Caco-2 (cell line): ENCODE measurements at places on chromosomes 1 and 21.

DNA sequence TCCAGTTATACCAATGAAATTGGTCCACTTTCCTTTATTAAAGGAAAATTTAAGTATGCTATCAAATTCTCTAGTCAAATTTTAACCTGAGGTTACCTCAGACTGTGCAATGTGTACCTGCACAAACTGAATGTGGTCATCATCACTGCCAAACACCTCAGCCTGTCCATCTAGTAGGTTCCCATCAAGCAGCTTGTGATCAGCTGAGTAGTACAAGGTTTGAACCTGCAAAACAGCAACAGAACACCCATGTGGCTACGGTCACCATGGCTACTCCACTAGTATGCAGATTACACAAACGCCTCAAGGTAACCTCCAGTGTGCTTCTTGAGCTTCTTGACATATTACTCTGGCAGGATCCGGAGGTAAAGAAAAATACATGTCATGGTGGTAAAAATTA is 11.6 kb downstream of the IVNS1ABP start:
- no peak for DNase-seq

DNA sequence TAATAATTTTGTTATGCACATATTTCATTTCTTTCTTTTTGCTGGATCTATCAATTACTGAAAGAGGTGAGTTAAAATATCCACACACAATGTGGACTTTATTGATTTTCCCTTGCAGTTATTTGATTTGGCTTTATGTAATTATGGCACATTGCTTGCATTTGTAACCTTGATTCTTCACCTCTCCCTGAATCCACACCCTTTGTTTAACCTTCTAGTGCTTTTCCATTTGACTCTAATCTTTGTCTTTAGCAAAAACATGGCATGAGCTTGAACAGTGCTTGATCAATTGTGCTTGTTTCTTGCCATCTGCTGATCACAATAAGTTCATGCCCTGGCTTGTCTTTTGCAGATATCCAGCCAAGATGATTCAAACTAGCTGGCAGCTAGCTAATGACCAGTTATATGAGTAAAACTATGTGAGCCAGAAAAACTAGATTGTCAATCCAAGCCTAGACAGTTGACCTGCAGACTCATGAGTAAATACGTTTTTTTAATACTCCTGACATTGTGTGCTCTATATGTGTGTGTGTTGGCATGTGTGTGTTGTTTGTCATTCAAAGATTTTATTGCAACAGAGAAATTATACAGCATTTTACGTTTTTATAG is 899.2 kb downstream of the NCAM2 start:
- DNase-seq: no peak

DNA sequence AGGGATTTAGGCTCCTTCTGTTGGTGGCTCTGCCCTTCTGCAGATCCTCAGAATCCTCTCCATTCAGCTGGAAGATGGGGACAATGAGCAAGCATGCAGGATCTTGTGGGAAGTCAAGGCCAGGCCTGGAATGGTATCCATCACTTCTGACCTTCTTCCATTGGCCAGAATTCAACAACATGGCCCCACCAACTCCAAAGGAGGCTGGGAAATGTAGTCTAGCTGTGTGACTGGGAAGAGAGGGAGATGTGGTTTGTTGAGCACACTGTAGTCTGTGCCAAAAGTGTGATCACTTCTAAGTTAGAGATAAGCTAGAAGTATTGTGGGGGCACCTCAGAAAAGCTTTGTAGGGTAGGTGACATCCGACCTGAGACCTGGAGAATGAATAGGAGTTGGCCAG is 60.4 kb upstream of the WNT4 start:
- DNase-seq: peak; percentile 9

GRCh38 chr1:70382682-70383081 is 28.2 kb upstream of the ANKRD13C start:
- DNase-seq: no peak

DNA sequence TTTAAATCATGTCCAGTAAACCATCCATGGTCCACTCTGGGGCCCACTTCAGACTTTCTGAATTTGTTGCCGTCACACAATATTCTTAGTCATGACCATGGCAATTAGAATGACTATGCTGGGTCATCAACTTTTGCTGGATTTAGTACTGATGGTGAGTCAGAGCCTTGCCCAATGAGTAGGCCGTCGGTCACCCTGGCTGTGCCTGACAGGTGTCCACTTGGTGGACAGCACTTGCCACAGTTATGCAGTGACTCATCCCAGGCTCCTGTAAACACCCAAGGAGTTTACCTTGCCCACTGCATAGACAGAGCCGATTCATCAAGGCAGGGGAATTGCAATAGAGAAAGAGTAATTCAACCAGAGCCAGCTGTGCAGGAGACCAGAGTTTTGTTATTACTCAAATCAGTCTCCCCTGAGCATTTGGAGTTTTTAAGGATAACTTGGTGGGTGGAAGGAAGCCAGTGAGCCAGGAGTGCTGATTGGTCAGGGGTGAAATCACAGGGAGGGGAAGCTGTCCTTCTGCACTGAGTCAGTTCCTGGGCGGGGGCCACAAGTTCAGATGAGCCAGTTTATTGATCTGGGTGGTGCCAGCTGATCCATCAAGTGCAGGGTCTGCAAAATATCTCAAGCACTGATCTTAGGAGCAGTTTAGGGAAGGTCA is 333.8 kb downstream of the PTPRU start:
- no peak for DNase-seq

DNA sequence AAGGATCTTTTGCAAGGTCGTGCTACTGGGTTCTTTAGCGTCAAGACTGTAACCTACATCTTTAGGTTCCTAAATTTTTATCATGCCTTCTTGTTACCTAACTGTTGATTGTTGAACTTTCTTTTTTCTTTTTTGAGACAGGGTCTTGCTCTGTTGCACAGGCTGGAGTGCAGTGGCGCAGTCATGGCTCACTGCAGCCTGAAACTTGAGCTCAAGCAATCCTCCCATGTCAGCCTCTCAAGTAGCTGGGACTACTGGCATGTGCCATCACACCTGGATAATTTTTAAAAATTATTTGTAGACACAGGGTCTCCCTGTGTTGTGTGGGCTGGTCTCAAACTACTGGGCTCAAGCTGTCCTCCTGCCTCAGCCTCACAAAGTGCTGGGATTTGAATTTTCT is 52.9 kb downstream of the NFIA start:
- DNase-seq: no peak

- DNase-seq: no peak
Measured at GRCh38 chr1:94401206-94401605, 17.0 kb upstream of the ABCD3 start.

GRCh38 chr1:162823231-162823630 is 32.7 kb downstream of the HSD17B7 start:
- DNase-seq: no peak

DNA sequence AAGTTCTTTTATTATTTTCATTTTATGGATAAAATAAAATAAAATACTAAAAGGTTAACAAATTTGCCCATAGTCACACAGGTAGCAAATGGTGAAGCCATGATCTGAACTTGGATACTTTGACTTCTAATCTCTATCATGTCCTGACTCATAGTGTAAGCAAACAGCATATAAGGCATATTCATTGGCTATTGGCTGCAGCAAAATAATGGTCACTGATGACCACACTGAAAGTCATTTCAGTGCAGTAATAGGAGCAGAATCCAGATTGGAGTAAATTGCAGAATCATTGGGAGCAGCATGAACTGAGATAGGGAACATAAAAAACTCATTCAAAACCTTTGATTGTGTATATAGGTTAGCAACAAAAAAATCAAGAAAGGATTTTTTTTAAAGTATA is 262.9 kb downstream of the PLA2G4A start:
- no peak for DNase-seq

- DNase-seq: no peak
Measured at GRCh38 chr1:11052839-11053757, 6.1 kb upstream of the MASP2 start.

GRCh38 chr21:43733529-43734071 is 14.7 kb downstream of the PDXK start:
- no peak for DNase-seq

- no peak for DNase-seq
Measured at GRCh38 chr1:113141650-113142473, 68.9 kb downstream of the LRIG2 start.

DNA sequence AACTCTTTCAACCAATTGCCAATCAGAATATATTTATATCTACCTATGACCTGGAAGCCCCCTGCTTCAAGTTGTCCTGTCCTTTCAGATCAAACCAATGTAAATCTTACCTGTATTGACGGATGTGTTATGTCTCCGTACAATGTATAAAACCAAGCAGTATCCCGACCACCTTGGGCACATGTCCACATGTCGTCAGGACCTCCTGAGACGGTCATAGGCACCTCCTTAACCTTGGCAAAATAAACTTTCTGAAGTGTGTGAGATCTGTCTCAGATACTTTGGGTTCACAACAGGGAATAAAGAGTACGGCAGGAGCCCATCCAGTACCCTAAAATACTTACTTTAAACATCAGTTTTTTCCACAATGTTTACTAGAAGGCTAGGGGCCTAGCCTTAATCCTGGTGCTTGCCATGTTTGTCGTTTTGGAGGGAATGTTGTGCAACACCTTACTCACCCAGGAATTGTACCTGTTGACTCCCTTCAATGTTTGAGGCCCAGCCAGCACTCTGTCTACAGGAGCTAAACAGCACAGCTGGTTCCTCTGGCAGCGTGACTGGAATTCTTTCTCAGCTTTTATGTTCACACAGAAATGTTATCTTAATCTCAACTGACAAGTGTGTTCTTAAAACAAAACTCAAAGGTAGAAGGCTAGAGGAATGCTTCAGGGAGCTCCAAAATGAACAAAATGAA is 90.8 kb upstream of the USP25 start:
- peak; percentile 91 for DNase-seq

DNA sequence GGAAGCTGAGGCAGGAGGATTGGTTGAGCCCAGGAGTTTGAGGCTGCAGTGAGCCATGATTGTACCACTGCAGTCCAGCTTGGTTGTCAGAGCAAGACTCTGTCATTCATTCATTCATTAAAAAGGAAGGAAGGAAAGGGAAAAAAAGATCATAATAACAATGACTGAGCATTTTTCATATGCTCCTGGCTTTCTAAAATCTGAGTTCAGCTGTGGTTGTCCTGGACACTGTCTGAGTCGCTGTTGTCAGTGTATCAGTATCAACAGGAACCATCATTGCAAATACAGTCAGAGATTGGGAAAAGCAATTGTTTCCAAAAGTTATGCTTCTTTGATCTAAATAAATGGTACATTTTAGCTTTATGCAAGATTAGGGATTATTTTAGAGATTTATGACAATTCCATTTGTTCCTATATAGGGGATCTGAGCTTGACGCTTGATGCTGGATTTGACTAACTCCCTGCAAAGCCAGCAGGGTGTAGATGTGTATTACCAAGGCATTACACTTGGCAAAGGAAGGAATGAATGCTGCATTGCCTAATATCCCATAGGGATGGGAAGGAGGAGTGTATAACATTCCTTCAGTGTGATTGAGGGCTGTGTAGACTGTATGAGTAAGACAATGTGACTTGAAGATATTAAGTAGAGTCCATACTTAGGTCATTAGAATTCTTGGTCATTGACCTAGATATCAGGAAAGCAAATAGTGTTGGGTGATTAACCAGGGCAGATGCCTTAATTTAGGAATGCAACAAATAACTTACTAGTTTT is 100.2 kb downstream of the DISP1 start:
- peak; percentile 21 for DNase-seq

- DNase-seq: no peak
Measured at GRCh38 chr1:198283222-198283621, 126.4 kb downstream of the NEK7 start.

GRCh38 chr1:31418626-31419323 is 5.8 kb downstream of the SERINC2 start:
- DNase-seq: no peak

- no peak for DNase-seq
Measured at GRCh38 chr1:37171691-37172090, 137.4 kb upstream of the GRIK3 start.

DNA sequence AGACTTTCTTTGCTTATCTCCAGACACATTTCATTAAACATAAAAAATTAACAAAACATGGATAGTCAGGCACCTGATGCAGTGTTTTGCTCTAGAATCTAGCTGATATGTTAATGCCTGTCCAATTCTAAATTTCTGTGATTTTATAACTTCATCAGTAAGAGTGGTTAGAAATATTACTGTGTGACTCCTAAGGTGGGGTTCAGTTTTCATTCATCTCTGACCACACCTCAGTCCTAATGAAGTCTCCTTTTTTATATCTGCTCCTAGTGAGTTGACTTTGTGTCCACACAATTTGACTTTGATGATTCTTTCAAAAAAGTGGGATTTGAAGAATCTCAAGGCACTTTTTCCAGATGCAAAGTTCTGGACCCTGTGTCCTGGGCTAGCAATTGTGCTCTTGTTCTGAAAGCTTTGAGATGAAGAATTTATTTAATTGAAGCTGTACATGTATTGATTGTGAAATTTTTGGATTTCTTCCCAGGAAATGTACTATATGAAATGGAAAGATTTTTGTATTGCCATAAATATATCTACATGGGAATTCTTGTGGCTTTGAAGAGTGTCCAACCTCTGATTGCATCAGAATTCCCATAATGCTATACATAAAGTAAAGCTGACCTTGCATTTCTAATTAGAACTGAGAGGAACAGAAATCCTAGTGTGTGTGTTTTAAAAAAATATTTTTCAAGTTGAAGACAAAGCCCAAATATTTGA is 111.2 kb downstream of the GIPC2 start:
- no peak for DNase-seq

- no peak for DNase-seq
Measured at GRCh38 chr1:39450956-39451606, 40.4 kb upstream of the BMP8A start.

DNA sequence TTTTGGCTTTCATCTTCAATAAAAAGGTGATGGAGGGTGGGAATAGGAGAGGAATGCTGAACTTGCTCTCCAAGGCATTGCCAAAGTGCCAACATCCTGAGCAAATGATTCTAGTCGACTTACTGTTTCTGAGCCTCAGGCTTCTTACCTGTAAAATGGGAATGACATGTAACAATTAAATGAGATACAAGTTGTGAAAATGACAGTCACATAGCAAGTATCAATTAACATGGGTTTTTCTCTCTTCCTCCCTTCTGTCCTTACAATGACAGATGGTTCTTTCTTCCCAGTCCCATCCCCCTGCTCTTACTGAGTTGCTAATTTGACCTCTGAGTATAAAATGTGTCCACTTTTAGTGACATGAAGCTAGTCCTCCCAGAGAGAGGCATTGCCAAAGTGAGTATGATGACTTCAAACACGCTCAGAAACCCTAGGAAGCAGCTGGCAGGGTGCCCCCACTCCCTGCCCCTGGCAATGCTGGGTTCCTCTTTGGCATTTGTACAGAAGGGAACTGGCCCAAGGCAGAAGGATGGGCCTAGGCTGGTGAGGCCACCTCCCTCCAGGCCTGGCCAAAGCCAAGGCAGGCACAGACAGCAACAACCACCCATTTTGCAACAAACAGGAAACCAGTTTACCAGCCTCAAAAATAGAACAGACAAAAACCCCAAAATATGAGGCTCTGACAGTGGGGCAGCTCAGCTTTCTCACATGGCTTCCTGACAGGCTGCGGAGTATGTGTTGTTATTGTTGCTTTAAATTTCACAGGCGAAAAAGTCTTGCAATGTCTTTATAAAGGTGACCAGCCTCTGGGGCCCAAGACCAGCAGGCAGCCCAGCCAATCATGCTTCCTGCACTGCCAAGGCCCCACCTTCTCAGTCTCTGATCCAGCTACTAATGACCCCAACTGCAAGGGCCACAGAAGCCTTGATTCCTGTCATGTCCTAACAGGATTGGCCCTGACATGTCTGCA is 115.9 kb downstream of the HIVEP3 start:
- no peak for DNase-seq

- no peak for DNase-seq
Measured at GRCh38 chr1:166906647-166907046, 30.6 kb upstream of the TADA1 start.

GRCh38 chr21:27534206-27534605 is 567.3 kb upstream of the ADAMTS5 start:
- no peak for DNase-seq

- DNase-seq: no peak
Measured at GRCh38 chr1:32915766-32916706, 14.8 kb upstream of the TMEM54 start.
